AG04450 (cell line): ENCODE measurements at places on chromosomes 13 and 19. TPM values are rescaled to one million over a fixed set of nuclear protein-coding genes. Genes with fewer than 3 reads are reported as not detected.

DNA sequence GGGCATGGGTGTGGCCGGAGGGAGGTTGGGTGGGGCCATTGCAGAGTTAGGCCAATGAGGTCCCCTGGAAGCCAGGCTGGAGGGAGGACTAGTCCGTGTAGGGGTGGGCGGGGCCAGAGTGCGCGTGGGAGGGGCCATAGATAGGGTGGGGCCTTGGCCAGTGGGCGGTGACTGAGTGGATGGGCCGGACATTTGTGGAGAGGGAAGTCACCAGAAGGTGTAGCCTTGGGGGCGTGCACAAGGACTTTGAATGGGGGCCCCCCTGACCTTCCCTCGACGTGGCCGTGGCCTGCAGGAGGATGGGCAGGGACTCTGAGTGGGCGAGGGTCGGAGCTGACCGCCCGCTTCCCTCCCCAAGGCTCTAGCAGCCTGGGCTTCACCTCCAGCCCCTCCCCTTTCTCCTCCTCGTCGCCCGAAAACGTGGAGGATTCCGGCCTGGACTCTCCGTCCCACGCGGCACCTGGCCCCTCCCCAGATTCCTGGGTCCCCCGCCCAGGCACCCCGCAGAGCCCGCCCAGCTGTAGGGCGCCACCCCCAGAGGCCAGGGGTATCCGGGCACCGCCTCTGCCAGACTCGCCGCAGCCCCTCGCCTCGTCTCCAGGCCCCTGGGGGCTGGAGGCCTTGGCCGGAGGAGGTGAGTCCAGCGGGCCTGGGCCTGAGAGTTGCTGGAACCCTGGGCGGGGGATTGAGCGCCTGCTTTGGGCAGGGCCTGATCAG, 16.5 kb upstream of the B3GNT3 start:
- DNase-seq = no peak

KCNRG gene
- 1.5 and 2.1 TPM in 2 replicates for polyA plus RNA-seq

GRCh38 chr19:56119582-56119978, 1.5 kb downstream of the ZNF787 start:
- no peak for DNase-seq

DNA sequence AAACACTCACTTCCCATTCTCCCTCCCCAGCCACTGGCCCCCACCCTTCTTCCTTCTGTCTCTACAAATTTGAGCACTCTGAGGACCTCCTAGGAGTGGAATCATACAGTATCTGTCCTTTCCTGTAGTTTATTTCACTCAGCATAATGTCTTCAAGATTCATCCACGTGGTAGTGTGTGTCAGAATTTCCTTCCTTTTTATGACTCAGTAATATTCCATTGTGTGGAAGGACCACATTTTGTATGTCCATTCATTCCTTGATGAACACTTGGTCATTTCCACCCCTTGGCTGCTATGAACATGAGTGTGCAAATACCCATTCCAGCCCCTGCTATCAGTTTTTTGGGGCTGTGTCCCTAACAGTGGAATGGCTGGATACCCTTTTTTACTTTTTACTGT, 9.8 kb downstream of the KLF2 start:
- no peak for DNase-seq

DNA sequence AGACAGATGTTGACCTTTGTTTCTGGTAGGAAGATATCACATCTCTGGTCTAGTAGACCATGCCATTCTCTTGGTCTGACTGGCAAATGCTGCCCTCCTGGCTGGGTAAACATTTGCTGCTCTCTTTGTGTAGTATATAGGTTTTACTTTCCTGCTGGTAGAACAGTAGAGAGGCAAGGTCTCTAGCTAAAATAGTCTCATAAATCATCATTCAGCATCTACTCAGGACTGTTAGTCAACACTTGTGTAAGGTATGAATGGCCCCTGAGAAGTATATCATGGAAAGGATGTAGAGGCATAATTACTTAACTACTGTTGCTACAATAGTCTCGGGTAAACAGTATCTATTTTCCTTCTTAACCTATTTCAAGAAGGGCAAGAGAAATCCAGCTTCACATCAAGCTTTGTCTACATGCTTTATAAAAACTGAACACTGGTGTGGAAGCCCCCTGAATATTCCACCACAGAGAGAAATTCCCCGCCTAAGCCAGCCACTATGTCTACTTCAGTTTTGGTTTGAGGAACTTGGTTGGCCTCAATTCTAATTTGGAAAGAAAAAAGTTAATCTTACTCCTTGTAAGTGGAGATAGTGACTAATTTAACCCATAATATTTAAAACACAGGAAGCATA, 18.4 kb upstream of the MYCBP2 start:
- DNase-seq = no peak

DNA sequence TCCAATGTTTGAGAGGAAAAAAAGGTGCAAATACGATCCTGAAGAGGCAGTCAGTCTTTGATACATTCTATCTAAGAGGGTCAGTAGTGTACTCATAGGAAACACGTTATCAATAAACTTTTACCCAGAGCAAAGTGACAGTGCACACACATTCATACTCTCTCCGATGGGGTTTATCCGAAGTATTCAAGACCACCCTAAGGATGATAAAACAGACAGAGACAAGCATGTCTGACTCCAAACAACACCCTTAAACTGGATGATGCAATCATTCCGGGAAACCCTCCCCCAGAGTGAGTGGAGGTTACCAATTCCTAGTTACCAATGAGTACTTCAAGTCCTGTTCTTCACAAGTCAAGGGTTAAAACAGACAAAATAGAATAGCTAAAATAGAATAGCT, 79.1 kb downstream of the DNAJC3 start:
- no peak for DNase-seq

- no peak for DNase-seq
Measured at GRCh38 chr13:114174529-114174961, 4.5 kb upstream of the CFAP97D2 start.

MBD3L2 gene
- polyA plus RNA-seq = not detected in 2 replicates

GRCh38 chr19:18020212-18021085, 12.5 kb downstream of the ARRDC2 start:
- no peak for DNase-seq

DNA sequence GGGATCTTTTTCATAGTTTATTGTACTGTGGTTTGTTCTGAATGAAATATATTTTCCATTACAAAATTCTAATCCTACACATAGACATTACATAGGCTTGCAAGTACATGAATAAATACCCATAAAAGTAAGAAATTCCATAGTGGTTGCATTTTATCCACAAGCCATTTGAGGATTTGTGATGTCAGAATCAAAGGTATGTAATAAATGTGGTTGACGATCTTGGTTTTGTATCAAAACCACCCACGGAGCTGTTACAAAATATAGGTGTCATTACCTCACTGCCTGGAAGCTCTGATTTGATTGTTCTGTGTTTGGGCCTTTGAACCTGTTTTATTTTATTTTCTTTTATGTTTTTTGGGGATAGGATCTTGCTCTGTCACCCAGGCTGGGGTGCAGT, 125.1 kb downstream of the NALCN start:
- no peak for DNase-seq

ZNF525 gene
- polyA plus RNA-seq = 1.6 and 2.9 TPM in 2 replicates

LGI4 gene
- polyA plus RNA-seq = 0.07 TPM in 1 of 2 replicates, not detected in the other

DNA sequence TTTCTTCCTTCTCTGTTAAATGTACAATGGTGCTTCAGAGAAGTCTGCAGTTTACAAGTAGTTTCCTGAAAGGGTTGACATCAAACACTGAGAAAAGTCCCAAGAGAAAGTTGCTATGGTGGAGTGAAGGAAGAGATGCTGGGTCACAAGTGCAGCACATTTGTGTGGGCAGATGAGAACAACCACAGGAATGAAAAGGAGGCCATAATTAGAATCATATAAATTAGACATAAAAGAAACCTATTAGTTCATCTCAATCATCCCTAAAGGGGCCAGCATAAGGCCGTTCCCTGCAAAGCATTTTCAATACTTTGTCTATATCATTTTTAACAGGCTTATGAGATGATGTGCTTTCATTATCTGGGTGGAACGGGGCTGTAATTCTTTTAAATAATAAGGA, 359.2 kb downstream of the IRS2 start:
- no peak for DNase-seq
